ENCODE measurements at places on chromosomes 2 and 18.

GRCh38 chr2:206127656-206128055, 31.6 kb downstream of the NDUFS1 start:
- no peak for DNase-seq

DNA sequence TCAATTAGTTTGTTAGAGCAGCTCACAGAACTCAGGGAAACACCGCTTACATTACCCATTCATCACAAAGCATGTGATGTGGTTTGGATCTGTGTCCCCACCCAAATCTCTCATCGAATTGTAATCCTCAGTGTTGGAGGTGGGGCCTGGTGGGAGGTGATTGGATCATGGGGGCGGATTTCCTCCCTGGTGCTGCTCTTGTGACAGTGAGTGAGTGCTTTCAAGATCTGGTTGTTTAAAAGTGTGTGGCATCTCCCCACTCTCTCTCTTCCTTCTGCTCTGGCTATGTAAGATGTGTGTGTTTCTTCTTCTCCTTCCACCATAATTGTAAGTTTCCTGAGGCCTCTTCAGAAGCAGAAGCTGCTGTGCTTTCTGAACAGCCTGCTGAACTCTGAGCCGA, 63.5 kb upstream of the AGPS start:
- DNase-seq: no peak

DNA sequence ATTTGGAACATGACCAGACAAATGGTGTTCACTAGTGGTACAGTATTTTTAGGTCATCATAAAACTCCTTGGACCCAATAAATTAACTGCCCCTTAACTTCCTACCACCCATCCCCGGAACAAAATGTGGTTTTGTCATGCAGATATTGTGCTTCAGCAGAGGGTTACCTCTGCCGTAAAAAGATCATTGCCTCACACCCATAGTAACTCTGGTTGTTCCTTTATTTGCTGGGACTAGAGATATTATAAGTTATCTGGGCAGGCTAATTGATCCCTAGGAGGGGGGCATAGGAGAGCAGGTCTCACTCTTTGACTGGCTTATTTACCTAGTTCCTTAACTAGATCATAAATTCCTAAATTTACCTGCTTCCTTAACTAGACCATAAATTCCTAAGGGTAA, 1343.9 kb upstream of the CHAC2 start:
- DNase-seq: no peak

- no peak for DNase-seq
Measured at GRCh38 chr2:161172901-161173540, 12.8 kb downstream of the TANK start.

- DNase-seq: no peak
Measured at GRCh38 chr2:12001621-12002020, 255.2 kb downstream of the LPIN1 start.

All from fibroblast of skin of scalp (primary cell).